ENCODE measurements at places on chromosomes 6 and 20. TPM values are rescaled to one million over a fixed set of nuclear protein-coding genes. Genes with fewer than 3 reads are reported as not detected.

The RBM24 gene
- total RNA-seq: 0.65 TPM

The LRRC1 gene
- 77.8 TPM for total RNA-seq

The DDX43 gene
- total RNA-seq: 0.79 TPM

The SLC17A9 gene
- 3.9 TPM for total RNA-seq

The GCNT2 gene
- total RNA-seq: 41.2 TPM

The SIGLEC1 gene
- not detected for total RNA-seq

The BMP7 gene
- not detected for total RNA-seq

The TXLNB gene
- 0.40 TPM for total RNA-seq

The HLA-DPB1 gene
- total RNA-seq: 12.2 TPM

The TRIM15 gene
- total RNA-seq: not detected

The SGK2 gene
- not detected for total RNA-seq
